Stimulated activated CD4-positive, alpha-beta T cell treated with anti-CD3 and anti-CD28 coated beads, Interleukin-4, amount 100 ng/mL, for 4 hours (primary cell): ENCODE measurements at places on chromosomes 6 and 20.

DNA sequence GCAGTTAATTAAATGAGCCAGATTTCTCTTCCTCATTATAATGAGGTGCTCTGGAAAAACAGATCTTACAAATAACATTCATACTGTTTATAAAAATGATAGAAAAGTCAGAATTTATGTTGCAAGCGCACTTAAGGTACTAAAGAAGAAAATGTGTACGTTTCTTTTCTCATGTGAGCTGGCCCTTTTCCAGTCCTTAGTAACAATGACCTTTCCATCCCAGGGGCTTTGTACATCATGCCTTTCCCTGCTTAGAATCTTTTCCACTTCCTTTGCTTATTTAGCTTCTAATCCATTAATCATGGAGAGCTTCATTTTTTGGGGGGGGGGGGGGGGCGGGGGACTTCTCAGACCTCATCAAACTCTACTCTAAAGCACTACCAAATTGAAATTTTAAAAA lies 4.8 kb downstream of the FBXO5 start:
- DNase-seq: no peak

DNA sequence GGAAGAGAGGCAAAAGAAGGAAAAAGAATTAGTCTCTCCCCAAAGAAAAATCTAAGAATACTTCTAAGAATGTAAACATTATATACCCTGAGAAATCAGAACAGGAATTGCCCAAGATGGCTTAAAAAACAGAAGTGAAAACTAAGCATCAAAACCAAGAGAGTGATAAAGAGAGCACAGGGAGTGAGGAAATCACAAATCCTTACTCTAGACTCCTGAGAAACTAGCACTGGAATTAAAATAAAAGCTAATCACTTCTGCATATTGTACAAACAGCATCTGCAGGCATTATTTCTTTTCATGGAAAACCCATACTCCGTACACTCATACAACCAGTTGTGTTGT lies 285.7 kb downstream of the BTBD9 start:
- DNase-seq: no peak

DNA sequence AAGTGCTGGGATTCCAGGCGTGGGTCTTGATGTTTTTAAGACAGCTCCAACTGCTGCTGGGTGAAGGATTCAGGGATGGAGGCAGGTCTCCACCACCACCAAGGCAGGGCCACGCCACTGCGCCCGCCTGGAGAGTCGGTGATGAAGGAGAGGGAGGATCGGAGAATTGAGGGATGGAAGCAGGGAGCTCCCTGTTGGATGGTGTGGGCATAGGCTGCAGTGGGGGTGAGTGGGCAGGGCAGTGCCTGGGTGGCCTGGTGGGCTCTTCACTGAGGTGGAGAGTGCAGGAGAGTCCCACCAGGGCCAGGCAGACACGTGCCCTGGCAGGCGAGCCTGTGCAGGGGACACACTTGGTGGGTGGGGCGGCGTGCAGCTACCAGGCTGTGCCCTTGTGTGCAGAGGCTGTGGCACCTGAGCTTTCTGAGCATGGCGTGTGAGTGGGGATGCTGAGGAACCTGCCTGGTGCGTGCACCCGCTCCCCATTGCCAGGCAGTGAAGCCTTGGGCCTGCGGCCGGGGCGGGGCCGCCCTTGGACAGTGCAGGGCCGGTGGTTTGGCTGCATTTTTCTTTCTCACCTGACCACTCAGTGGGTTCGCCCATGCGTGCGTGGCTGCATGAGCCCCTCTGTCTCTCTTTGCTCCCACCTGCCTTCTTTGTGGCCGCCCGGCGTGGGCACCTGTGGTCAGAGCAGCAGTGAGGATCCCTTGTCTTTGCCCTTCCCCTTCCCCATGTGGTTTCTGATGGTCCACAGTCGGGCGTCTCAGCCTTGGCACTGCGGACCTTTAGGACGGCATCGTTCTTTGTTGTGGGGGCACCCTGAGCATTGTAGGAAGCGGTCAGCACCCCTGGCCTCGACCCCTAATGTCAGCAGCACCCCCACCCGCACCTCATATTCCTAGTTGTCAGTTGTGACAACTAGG lies 11.3 kb downstream of the RBM38 start:
- DNase-seq: no peak

DNA sequence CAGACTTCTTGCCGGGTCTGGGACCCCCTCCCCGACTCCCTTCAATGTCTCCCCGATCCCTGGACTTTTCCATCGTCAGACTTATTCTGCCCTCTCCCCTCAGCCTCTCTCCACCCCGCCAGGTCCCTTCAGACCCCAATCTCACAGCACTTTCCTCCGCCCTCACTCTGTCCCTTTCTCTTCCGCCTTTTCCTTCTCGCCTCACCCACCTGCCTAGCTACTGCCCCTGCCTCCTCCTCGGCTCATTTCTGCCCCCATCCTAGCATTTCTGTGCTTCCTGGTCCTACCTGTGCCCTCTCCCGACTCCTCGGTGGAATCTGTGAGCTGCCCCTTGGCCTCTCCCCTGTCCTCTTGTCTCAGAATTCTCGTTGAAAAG lies 616 bp downstream of the CHMP4B start:
- no peak for DNase-seq

- no peak for DNase-seq
These were observed 39.7 kb downstream of the AGPAT4 start for GRCh38 chr6:161233986-161234661.

GRCh38 chr20:25353747-25354705 lies 36.6 kb downstream of the ABHD12 start:
- DNase-seq: no peak

DNA sequence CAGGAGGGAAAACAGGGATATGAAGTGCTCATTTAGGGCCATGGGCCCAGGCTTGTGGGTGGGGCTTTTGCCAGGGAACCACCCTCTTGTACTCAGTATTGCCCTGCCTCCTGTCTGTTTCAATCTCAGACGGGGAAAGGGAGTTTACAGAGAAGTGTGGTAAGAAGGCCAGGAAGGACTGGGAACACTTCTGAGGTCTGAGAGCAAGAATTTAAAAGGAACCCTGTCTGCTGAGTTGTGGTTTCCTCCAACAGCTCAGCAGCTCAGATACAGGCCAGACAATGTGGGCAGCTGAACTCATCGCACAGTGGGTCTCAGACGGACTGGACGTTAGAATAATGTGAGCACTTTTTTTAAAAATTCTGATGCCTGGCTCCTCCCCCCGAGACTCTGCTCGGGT lies 354.1 kb upstream of the ARID1B start:
- no peak for DNase-seq

GRCh38 chr6:160365117-160365516 lies 16.9 kb downstream of the SLC22A3 start:
- DNase-seq: no peak

- DNase-seq: peak; percentile 29
These were observed 155.7 kb upstream of the PRSS16 start for GRCh38 chr6:27091661-27092315.

- no peak for DNase-seq
These were observed 47.9 kb upstream of the SCML4 start for GRCh38 chr6:107871976-107872375.

GRCh38 chr6:169963581-169964297 lies 212.3 kb downstream of the ERMARD start:
- no peak for DNase-seq

- no peak for DNase-seq
These were observed 10.2 kb downstream of the UNC5CL start for GRCh38 chr6:41028561-41029412.

DNA sequence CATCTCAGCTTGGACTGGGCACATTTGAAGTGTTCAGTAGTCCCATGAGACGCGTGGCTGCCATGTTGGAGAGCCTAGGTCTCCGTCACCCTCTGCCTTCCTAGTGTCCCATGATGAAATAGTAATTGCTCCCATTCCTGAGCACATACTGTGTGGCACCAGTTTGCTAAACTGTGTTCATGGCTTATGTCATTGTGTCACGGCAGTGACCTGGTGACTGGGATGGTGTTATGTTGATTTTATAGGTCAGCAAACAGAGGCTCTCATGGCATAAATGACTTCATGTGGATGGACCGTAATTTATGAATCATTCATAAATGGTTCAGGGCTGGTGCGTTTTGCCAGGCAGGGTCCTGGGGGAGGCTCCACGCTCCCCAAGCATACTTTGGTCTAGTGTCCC lies 3.8 kb downstream of the BCAS4 start:
- no peak for DNase-seq

DNA sequence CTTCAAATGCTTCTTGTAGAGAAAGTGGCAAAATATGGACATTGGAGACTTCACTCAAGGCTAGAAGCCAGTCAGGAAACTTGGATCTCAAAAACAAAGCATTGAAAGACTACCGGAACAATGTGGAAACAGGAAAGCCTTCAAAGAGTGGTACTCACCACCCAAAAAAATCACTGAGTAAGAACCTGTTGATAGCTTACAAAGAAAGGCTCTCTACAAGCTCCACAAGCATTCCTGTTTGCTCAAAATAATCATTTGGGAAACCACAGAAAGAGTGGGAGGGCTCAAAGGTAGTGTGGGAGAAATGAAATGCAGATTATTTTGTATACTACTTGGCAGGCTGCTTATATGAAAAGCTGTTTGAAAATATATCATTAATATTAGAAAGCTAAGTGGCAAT lies 9.5 kb upstream of the DST start:
- no peak for DNase-seq

DNA sequence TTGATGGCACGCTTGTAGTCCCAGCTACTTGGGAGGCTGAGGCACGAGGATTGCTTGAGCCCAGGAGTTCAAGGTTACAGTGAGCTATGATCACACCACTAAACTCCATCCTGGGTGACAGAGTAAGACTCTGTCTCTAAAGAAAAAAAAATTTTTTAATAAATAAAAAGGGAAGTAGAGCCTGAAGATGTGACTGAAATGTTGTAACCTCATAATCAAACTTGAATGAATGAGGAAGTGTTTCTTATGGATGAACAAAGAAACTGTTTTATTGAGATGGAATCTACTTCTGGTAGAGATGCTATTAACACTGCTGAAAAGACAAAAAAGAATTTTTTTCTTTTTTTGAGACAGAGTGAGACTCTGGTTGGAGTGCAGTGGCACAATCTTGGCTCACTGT lies 6.7 kb downstream of the MAK start:
- DNase-seq: no peak

- DNase-seq: no peak
These were observed 545.6 kb downstream of the PKHD1 start for GRCh38 chr6:51541847-51542246.

- DNase-seq: no peak
These were observed 23.1 kb downstream of the GNAS start for GRCh38 chr20:58875541-58876134.

DNA sequence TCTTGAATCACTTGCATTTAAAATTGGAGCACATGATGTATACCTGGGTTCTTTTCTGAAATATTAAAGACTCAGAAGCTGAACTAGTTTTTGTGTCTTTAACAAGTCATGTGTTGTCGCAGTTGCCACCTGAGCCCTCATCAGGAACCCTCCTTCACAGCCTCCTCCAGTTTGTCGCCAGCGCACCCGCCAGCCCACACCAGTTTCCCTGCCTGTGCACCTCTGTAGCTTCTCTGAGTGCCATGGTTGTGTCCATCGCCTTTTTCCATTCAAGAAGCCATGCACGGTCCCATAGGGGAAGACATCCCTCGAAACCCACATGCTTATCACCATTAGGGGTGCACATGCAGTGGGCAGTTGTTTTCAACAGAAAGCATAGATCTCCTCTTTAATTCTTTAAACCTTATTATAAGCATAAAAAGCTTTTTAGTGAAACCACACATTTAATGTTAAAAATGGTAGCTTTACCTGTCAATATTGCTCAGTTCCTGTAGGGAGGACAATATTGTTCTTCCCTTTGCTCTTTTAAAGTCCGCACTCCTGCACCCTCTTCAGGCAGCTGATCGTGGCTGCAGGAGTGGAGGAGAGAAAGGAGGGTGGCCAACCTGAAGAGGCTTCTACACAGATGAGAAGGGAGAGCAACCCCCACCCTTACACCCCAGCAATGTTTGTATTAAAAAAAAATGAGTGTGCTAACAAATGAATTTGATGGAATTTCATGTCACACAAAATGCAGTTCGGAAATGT lies 121.9 kb downstream of the CFAP61 start:
- no peak for DNase-seq

- DNase-seq: no peak
These were observed 54.4 kb downstream of the FAM184A start for GRCh38 chr6:119024111-119024510.

DNA sequence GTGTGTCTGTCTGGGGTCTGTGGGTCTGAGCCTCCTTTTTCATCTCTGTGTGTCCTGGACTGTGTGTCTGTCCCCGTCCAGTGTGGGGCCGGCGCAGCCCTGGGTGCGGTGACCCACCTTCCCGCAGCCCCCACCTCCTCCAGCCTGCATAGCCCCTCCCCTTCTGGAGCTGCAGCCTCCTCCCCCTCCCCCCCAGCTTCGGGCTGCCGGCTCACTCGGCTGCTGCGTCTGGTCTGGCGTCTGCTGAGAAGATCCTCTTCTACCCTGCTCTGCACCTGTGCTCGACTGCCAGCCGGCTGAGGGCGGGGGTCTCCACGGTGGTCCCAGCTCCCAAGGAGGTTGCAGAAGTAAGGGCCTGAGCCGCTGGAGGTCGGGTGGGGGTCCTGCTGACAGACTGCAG lies 7.6 kb upstream of the LKAAEAR1 start:
- no peak for DNase-seq

DNA sequence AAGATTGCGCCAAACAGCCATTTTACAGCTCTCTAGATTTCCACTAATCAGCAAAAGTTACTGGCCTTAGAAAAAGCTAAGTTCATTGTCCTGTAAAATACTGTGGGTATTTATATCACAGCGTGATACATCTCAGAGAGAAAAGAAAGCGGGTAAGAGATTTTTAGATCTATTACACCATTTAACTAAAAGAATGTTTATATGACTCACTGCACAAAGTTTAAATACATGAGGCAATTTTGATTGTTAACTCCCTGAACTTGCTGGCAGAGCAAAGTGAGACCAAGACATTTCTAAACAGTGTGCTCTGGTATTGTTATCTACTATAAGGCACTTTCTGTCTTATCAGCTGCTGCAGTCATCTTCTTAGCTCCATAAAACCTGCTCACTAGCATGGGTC lies 314.3 kb downstream of the EPHA7 start:
- no peak for DNase-seq

DNA sequence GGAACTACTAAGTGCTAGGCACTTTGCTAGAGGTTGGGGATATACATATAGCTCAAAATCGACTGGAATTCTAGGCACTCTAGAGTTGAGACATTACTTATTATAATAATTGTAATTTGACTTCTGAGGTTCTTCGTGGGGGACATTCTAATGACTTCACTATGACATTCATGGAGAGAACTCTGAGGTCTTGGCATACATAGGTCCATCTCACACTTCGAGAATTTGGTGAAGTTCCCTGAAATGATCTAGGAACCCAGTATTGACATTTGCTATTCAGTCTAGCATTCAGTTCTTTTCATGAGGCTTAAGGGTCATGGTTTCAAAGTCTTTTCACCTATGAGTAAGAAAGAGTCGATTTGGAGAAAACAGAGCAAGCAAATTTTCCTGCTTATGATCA lies 446.6 kb upstream of the JAG1 start:
- DNase-seq: no peak

- DNase-seq: no peak
These were observed 81.3 kb downstream of the CDC5L start for GRCh38 chr6:44468835-44469234.

GRCh38 chr20:61439251-61439650 lies 187.2 kb downstream of the CDH4 start:
- no peak for DNase-seq

GRCh38 chr6:108363113-108363512 lies 68.3 kb downstream of the AFG1L start:
- no peak for DNase-seq

- DNase-seq: no peak
These were observed 79.0 kb downstream of the FIG4 start for GRCh38 chr6:109770047-109770446.

GRCh38 chr6:12289365-12289919 lies 719 bp upstream of the EDN1 start:
- DNase-seq: peak; percentile 34

- DNase-seq: no peak
These were observed 226.2 kb downstream of the ERMARD start for GRCh38 chr6:169977434-169978265.
